ENCODE measurements at places on chromosomes 2 and 18.

GRCh38 chr2:28408764-28409599 is 16.3 kb downstream of the FOSL2 start:
- DNase-seq = no peak

GRCh38 chr18:8290913-8291312 is 318.3 kb upstream of the RAB12 start:
- no peak for DNase-seq

DNA sequence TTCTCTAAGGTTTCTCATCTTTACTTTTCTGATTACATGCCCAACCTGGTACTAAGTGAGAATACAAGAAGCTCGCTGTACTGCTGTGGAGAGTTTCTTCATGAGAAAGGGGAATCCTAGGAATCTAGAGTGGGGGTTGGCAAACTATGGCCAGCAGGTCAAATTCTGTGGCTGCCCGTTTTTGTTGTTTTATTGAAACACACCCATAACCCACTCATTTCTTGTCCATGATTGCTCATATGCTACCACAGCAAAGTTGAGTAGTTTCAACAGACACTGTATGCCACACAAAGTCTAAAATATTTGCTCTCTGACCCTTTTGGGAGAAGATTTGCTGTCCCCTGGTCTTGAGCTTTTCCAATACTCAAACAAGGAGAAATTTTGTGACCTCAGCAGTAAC is 58.8 kb downstream of the C2orf74 start:
- DNase-seq = no peak

DNA sequence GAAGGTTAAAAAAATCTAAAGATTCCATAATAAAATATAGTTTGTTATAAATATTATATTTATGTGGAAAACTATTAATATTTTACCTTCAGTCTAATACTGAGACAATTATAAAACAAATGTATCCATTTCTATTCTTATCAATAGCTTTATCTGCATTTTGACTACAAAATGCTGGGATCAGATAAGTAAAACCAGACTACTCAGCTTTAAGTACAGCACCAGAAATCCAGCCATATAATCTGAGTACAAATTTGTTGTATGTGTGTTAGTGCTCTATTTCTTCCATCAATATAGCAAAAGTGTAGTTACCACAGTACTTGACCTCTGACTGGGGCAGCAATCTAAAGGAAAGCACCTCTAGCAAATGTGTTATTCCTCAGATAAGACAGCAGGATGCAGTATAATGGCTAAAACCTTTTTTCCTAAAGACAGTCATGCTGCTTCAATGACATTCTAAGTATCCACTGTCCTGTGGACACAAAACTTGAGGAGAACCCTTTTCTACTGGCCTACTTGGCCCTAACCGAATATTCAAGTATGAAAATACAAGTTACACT is 68.1 kb downstream of the OLA1 start:
- no peak for DNase-seq

GRCh38 chr18:21632393-21632792 is 20.3 kb downstream of the SNRPD1 start:
- DNase-seq = no peak

DNA sequence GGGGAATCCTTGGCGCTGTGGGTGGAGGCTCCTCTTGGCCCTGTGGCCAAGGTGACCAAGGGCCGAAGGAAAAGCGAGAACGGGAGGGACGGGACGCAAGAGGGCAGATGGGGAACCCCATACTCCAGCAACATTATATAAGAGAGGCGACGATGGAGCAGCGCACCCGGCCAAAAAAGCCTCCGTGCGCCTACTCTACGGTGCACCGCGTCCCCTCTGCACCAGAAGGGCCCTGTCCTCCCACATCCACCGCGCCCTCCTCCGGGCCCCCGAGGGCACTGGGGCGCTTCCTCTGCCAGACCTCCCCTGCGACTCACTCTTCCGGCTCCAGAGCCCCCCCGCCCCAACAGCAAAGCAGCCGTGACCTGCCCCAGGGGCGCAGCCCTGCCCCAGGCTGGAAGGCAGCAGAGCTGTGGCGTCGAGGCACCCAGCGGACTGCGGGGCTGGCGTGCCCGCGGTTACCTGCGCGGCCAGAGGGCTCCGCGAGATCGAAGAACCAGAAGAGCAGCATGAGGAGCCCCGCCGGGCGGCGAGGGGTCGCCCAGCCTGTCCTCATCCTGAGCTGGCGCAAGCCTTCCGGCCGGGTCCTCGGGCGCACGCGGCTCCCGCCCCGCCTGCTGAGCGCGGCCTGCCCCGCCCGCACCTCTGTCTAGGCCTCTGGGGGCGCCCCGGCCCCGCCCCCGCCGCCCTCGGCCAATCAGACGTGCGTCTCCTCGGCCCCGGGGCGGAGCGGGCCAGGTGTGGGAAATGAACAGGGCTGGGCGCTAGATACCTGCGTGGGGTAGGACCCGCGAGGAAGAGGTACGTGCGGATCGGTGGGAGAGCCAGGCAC is 106.3 kb upstream of the CD302 start:
- no peak for DNase-seq

- DNase-seq = no peak
These were observed 41.7 kb downstream of the RAB3GAP1 start for GRCh38 chr2:135093670-135094330.

GRCh38 chr2:46393865-46394264 is 85.5 kb upstream of the TMEM247 start:
- DNase-seq = no peak

- no peak for DNase-seq
These were observed 212.6 kb upstream of the ACVR2A start for GRCh38 chr2:147632198-147632597.

GRCh38 chr2:70528929-70529328 is 24.7 kb downstream of the TGFA start:
- no peak for DNase-seq

DNA sequence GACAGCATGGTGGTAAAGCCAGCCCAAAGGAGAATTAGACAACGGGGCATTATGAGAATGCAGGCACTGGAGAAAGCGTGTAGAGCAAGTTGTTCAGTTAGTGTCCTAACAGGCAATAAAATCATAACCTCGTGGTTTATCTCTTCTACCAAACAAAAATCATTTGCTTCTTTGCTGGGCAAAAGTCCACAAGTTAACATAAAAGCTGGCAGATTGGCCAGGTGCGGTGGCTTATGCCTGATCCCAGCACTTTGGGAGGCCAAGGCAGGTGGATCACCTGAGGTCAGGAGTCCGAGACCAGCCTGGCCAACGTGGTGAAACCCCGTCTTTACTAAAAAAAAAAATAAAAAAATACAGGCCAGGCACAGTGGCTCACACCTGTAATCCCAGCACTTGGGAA is 364.1 kb downstream of the SETBP1 start:
- DNase-seq = no peak

DNA sequence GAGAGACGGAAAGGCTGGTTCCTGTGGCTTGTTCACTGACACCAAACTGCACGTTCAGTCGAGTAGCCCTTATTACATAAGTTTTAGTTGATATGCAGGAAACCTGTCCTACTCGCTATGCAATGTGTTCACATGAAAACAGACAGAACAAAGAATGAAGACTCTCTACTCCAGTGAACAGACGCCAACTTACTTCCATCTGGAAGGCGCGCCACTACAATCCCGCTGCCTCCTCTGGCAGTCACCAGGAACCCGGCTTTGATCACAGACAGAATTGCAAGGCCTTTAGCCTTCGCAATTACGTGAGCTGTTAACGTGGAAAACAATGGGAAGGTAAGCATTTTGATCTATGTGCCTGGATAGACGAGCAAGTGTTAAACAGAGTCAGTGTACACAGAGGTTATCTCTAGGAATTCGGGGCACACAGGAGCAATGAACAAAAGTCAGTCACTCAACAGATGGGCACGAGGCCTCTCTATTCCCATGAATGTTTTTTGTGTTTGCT is 14.2 kb downstream of the SH3YL1 start:
- DNase-seq = no peak

DNA sequence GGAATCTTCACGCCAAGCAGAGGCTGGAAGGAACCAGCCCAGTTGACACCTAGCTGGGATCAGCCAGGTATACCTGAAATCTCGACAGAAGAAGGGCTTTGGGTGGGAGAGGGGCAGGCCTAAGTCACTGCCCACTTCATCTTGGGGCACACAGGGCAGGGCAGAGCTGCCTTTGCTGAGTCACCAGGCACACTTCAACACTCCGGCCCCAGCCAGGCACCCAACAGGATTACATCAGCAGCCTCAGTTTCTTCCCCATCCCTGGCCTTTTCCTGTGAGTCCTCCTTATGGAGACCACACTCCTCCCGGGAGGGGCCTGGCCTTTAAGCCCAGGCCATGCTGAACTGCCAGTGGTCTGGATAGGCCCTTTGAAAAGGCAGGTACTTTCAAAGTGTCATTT is 201.7 kb upstream of the HS6ST1 start:
- no peak for DNase-seq

GRCh38 chr18:35435401-35435800 is 58.3 kb upstream of the ZNF396 start:
- no peak for DNase-seq

GRCh38 chr2:148531669-148532428 is 112.7 kb upstream of the EPC2 start:
- DNase-seq = no peak

- no peak for DNase-seq
These were observed 24.4 kb upstream of the DTNB start for GRCh38 chr2:25697559-25698341.

GRCh38 chr2:231988179-231988866 is 26.8 kb downstream of the DIS3L2 start:
- no peak for DNase-seq

DNA sequence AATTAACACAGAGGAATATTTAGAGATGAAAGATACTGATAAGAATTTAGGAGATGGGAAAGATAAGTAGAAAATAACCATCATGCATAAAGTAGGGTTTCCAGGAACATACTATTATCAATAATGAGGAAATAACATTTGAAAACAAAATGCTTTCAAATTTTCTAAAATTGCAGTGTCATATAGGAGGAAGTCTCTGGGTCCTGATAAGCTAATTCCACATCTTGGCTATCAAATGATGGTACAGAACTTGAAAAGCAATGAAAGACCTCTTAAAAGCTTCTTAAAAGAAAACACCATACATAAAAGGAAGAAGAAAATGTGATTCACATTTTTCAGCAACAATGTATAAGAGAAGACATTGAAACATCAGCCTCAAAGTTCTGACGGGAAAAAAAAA is 1024.8 kb downstream of the TSN start:
- DNase-seq = no peak

DNA sequence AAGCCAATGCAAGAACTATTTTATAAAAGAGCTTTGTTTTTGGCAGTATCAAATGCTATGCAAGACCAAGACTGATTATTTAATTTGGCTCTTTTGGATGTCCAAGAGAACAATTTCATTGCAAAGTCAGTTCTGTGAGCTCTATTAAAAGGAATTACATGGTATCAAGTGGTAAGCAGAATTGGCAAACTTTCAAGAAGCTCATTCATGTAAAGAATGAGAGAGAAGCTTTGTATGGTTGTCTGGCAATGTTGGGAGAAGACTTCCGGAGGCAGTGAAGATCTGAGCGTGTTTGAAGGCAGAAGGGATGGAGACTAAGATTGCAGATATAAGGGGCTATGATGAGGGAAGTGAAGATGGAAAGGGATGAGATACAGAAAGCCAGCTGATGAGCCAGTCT is 49.6 kb downstream of the CPS1 start:
- no peak for DNase-seq

GRCh38 chr2:43879261-43879660 is 40.5 kb downstream of the ABCG8 start:
- DNase-seq = no peak

DNA sequence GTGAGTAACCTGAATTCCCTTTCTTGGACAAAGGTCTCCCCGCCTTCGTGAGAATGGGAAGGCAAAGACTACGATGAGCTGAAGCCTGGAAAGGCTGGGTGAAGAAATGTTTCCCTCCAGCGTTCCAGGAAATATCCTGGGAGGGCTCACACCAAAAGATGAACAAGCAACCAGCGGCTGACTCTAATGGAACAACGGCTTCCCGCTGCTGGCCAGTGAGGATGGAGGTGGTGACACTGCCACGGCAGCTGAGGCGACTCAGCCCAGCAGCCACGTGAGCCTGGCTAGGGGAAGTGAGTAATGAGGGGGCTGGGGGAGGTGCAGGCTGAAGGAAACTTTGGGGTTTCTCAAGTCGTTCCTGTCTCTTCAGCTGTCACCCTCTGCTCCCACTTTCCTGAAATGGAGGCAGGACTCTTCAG is 105.0 kb upstream of the SMAD7 start:
- DNase-seq = no peak

DNA sequence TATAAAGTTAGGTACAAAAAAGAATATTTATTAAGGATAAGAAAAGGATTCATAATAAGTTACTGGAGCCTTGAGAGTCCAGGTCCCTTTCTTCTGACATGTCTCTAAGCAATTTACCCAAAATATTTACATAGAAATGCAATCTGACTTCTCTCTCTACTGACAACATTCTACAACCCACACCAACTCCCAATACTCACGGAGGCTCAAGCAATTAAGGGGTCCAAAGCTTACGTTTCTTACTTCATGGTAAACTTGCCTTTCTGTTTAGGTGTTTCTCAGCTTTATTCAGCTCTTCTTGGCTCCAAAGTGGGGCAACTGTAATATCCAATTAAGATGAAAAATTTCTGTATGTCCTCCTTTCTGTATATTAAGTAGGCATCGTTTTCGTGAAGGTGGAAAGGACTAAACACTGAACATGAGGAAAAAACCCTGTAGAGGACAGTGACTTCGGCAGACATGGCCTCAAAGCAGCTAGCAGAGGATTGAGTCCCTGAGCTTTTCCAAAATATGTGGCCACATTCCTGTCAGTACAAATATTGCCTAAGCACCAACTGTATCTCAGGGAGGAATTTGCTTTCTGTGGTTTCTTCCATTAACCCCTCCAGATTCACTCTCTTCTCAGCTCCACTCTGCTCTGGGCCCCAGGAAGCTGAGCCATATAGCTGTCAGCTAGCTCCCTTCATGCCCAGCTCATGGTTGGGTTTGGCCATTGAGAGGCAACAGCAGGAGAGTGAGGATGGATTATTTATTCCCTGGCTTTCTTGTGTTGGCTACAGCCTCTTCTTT is 67.9 kb upstream of the GLS start:
- DNase-seq = no peak

DNA sequence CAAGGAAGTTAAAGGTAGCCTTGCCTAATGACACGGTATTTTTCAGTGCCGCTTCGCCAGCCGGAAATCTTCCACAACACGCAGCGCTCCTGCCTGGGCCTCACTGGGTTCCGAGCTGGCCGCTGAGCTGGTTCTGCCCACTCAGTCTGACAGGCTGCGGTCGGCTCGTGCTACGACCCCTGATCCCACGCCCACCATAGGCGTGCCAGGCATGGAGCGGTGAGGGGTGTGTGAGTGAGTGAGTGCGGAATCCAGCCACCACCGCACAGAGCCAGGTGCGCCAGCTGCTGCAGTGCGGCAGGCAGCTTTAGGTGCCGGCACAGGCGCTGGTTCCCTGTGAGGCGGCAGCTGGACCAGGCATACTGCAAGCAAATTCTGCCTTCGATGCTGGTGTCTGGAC is 407.9 kb downstream of the DCC start:
- no peak for DNase-seq

GRCh38 chr18:78010363-78010762 is 760.7 kb downstream of the GALR1 start:
- DNase-seq = no peak

GRCh38 chr18:48580782-48581181 is 42.0 kb downstream of the CTIF start:
- no peak for DNase-seq

GRCh38 chr2:56130463-56131070 is 53.2 kb upstream of the CCDC85A start:
- DNase-seq = no peak

GRCh38 chr2:59566739-59567138 is 986.7 kb downstream of the BCL11A start:
- DNase-seq = no peak

- peak; percentile 16 for DNase-seq
These were observed 47.5 kb upstream of the STAM2 start for GRCh38 chr2:152222975-152223637.
